ENCODE measurements at places on chromosomes 5 and 9.

GRCh38 chr5:38547257-38547656 lies 9.2 kb downstream of the LIFR start:
- DNase-seq, result no peak

DNA sequence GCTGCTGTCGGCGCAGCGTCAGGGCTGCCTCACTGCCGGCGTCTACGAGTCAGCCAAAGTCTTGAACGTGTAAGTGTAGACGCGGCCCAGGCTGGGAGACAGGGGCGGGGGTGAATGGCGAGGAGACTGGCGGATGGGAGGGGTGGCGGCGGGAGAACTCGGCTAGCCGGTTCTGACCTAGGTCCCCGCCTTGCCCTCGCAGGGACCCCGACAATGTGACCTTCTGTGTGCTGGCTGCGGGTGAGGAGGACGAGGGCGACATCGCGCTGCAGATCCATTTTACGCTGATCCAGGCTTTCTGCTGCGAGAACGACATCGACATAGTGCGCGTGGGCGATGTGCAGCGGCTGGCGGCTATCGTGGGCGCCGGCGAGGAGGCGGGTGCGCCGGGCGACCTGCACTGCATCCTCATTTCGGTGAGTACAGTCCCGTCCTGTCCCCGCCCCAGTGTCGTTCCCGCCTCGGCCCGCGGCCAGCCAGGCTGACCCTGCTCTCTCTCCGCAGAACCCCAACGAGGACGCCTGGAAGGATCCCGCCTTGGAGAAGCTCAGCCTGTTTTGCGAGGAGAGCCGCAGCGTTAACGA lies 745 bp downstream of the GADD45G start:
- peak; percentile 69 for DNase-seq

DNA sequence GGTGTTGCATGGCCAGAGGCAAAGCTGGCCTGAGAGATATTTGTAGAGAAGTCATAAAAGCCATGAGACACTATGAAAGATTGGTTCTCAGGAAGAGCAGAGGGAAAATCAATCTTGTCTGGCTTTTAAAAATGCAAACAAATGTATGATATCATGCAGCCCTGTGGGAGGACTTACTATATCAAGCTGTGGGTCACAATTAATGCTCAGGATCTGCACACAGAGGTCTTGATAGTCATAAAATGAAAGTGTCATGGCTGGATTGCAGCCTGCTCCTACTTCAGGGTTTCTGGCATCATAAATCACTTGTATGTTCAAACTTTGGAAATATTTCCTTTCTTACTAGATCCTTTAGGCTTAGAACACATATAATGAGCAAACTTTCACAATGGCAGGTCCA lies 151.5 kb downstream of the SEMA6A start:
- no peak for DNase-seq

GRCh38 chr5:96294884-96295202 lies 138.2 kb downstream of the PCSK1 start:
- no peak for DNase-seq

- no peak for DNase-seq
Observed at GRCh38 chr9:87307848-87308247, 189.8 kb upstream of the DAPK1 start.

- DNase-seq, result no peak
Observed at GRCh38 chr5:74326571-74327338, 313.8 kb downstream of the ENC1 start.

GRCh38 chr5:123344816-123345426 lies 78.3 kb downstream of the CEP120 start:
- DNase-seq, result no peak

DNA sequence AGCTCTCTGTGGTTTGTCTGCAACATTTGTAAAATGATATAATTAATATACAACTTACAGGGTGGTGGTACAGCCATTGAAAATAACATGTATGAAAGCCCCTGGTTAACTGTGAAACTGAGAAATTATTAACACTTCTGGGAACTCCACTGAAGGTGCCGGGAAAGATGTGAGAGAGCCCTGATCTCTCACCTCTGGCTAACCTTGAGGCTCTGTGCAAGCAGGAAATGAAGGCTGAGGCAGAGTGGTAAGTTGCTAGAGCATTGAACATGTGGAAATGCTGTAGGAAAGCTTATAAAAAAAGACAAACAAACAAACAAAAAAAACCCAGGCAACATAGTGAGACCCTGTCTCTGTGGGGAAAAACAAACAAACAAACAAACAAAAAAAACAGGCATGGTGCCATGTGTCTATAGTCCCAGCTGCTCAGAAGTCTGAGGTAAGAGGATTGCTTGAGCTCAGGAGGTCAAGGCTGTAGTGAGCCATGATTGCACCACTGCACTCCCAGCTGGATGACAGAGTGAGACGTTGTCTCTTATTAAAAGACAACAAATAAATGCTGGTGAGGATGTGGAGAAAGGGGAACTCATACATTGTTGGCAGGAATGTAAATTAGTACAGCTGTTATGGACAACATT lies 7.5 kb downstream of the CATSPER3 start:
- no peak for DNase-seq

GRCh38 chr5:146873186-146873917 lies 5.2 kb downstream of the PPP2R2B start:
- DNase-seq, result no peak

GRCh38 chr5:19322716-19323485 lies 665.1 kb downstream of the CDH18 start:
- no peak for DNase-seq

GRCh38 chr5:73997960-73998359 lies 372.0 kb downstream of the ARHGEF28 start:
- DNase-seq, result no peak

- DNase-seq, result no peak
Observed at GRCh38 chr5:132422720-132423437, 53.4 kb downstream of the SLC22A5 start.

DNA sequence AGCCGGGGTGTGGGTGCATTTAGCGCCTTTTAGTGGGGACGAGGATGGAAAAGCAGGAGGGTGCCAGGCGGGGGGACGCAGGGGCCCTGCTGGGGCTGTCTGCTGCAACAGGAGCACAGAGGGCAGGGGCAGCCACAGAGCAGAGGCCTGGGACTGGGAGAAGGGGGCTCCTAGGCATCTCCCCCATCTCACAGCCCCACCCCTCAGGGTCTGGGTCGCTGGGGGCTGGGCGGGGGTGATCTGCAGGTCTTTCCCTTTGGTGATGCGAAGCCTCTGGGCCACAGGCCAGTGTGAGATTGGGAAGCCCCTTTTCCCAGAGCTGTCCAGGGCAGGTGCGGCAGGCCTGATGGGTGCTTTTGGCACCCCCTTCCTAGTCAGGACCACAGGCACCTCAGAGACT lies 4.8 kb downstream of the TOR2A start:
- DNase-seq, result no peak

DNA sequence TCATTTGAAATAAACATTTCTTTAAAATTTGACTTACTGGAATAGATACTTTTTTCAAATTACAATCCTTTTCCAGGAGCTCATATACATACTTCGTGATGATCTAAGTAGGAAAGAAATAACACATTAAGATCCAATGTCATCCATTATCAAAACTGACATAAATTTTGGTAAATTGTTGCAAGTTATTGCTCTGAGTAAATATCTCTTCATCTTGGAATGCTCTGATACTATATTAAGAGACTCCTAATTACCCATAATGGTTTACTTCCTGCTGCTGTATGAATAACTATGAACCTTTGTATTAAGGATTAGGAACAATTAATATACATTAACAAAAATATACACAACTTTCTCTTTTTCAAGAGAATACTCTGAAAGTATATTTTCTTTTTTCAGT lies 223.0 kb upstream of the POU5F2 start:
- no peak for DNase-seq

DNA sequence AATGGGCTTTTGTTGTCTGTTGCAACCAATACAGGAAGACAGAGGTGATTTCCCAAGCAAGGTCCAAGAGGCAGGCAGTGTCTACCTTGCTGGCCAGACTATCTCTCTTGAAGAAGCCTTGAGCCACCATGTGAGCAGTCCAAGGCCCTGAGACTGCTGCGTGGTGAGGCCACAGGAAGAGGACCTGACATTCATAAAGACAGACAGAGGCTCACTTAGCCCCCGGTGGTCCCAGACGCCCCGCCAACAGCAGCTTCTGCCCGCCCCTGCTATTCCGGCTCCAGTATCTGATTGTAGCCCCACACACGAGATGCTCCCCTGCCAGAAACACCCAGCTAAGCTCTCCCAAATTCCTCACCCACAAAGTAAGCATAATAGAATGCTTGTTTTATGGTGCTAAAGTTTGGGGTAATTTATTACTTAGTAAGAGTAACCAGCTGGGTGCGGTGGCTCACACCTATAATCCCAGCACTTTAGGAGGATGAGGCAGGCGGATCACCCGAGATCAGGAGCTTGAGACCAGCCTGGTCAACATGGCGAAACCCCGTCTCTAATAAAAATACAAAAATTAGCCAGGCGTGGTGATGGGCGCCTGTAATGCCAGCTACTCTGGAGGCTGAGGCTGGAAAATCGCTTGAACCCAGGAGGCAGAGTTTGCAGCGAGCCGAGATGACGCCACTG lies 22.8 kb upstream of the FUBP3 start:
- no peak for DNase-seq

GRCh38 chr9:98854266-98854665 lies 46.8 kb downstream of the GALNT12 start:
- DNase-seq, result no peak

DNA sequence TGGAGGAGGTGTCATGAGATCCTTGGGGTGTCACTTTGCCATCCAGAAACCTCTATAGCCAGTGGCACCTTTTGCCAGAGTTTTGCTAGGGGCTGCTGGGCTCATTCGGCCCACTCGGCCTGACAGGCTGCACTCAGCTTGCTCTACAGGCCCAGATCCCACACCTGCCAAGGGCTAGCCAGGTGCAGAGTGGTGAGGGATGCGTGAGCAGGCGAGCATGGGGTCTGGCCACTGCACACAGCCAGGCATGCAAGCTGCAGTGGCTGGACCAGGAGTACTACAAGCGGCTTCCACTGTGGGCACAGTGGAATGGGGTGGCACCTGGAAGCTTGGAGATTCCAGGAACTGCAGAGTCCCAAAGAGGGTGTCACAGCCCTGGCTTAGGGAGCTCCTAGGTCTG lies 372.7 kb downstream of the CHSY3 start:
- DNase-seq, result no peak

GRCh38 chr5:67806654-67807438 lies 408.7 kb upstream of the PIK3R1 start:
- DNase-seq, result no peak

DNA sequence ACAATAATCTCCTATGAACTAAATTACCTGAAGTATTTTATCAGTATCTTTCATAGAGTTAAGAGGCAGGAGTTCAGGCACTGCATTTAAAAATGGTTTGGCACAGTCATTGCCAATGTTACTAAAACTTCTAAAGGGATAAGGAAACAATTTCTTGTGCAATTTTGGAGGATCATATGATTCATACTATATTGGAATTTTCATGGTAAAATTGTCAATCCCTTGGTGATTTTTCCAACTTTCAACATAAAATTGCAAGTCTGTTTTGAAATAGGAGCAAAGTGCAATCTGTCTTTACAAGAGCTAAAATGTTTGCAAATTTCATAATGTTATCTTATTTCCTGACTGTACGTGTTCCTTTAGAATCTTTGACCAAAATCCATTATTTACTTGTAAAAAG lies 211.1 kb downstream of the DMRTA1 start:
- no peak for DNase-seq

DNA sequence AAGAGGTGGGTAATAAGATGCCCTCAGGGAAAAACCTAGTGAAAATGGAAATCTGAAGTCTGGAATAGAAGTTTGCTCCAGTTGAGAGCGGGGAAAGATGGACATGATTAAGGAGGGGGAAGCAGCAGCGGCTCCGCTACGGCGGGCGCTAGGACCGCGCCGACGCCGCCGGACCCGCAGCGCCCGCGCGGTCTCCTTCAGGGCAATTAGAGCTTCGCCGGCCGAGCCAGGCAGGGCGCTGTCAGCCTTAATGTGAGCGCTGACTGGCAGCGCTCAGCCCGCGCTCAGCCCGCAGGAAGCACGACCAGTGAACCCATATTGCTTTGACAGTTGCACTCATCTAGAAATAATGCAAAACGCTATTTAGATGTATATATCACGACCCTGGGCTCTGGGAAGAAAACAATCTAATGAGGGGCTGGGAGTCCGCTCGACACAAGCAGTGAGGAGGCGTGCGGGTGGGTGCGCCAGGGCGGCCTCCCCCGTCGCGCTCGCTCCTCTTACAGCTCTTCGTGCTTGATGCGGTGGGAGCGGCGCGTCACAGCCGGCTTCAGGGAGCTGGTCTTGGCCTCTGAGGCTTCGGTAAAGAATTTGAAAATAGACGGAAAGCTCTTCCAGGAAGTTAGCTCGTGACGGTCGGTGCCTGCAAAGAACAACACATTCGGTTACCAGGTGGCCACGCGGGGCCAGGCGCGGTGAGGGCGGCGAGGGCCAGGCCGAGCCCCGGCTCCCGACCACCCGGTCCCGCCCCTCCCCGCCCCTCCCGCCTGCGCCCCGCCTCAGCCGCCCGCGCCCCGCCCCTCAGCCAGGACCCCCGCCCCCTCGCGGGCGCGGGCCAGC lies 37.7 kb downstream of the NR2F1 start:
- DNase-seq, result peak; percentile 85

GRCh38 chr9:2622461-2623287 lies 1.1 kb downstream of the VLDLR start:
- peak; percentile 61 for DNase-seq

DNA sequence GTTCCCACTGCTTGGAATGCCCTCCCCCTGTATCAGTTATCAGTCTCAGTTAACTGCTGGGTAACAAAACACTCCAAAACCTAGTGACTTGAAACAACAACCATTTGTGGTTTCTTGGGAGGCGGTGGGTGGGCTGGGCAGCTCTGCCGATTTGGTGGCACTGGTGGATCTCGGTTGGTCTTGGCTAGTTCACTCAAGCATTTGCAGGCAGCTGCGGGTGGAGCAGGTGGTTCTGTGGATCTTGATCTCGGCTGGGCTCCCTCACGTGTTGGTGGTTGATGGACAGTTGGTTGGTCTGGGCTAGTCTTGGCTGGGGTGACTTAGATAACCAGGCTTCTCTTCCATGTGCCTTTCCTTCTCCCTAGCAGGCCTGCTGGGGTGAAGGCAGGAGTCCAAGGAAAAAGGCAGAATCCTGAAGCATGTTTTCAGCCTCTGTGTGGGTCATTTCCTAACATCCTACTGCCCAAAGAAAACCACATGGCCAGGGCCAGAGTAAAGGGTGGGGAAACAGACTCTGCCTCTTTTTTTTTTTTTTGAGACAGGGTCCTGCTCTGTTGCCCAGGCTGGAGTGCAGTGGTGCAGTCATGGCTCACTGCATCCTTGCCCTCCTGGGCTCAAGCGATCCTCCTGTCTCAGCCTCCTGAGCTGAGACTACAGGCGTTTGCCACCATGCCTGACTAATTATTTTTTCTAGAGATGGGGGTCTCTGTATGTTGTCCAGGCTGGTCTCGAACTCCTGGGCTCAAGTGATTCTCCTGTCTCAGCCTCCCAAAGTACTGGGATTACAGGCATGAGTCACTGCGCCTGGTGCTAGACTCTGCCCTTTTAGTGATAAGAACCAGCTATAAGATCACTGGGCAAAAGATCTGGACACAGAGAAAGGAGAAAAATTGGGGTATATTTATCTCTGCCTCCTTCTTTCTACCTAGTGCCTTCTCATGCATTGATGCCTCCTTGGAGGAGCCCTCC lies 183.7 kb downstream of the RGS3 start:
- DNase-seq, result peak; percentile 29

- DNase-seq, result no peak
Observed at GRCh38 chr5:43304525-43304924, 8.7 kb downstream of the HMGCS1 start.

Data from ecto neural progenitor cell (in vitro differentiated cells).